ENCODE measurements at places on chromosomes 3 and 15. TPM values are rescaled to one million over a fixed set of nuclear protein-coding genes. Genes with fewer than 3 reads are reported as not detected.

DNA sequence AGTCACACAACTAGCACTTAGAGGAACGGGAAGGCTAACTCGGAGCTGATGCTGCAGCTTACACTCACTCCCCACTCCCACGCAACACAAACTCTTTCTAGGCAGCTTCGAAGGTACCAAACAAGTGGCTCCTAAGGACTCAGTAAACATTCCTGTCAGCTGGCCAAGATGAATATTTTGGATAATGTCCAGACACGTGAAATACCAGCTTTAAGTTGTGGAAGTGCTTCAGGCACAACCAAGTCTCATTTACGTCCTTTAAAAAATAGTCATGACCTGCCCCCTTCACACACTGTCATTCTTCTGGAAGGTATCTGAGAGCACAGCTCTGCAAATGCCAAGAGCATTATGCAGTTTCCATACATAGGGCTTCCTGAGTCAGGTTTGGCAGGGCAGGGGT is 1005.9 kb upstream of the CFAP20DC start:
- DNase-seq, result peak; percentile 27

GRCh38 chr3:53503195-53503594 is 8.8 kb downstream of the CACNA1D start:
- DNase-seq, result no peak

DNA sequence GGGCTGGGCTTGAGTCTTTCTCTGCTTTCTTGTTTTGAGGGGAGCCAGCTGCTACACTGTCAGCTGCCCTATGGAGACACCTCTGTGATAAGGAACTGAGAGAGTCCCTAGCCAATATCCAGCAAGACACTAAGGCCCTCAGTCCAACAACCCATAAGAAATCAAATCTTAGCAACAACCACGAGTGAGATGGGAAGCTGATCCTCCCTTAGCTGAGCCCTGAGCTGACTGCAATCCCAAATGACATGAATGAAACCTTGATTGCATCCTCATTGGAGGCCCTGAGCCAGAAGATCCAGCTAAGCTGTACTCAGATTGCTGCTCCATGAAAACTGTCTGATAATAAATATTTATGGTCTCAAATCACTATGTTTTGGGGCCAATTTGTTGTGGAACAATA is 302.1 kb upstream of the MME start:
- no peak for DNase-seq

- DNase-seq, result no peak
Measured at GRCh38 chr3:48555231-48555948, 1.2 kb downstream of the PFKFB4 start.

- DNase-seq, result peak; percentile 55
Measured at GRCh38 chr3:118842147-118842863, 192.3 kb downstream of the IGSF11 start.

DNA sequence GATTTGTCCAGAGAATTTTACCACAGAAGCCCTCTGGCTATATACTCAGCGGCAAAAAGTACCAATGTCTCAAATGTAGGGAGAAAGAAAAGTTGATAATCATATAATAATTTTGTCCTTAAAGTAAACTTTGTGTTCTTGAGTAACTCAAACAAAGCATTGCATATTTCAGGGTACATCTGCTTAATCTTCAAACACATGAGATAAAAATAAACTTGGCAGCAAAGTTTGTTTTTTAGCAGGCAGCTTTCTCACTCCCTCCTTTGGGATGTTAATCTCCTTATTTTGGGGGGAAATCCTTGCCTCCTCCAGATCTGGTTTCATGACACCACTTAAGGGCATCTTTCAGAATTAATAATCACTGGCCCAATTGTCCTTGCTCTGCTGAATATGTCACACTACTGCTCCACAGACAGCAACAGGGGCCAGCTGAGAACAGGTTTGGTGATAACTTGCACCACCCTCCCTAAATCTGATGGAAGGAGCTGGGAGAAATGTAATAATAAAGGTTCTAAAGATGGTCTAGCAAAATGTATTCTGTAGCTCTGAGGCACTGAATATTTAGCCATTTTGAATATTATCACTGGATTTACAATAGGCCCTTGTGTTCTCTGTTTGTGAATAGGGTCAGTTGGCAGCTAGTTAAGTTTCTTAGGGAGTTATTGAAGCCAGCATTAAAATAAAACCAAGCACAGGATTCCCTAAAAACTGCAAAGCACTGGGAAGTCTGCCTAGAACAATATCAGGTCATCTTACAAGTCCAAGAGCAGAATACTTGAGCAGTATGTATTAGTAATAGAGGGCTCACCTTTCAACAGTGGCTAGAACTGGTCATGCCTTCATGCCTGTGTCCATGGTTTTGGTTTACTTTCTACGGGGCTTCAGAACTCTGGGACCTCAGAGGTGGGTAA is 79.2 kb downstream of the EFL1 start:
- peak; percentile 35 for DNase-seq

The HDC gene
- total RNA-seq, result not detected

The CCPG1 gene
- total RNA-seq, result 7.8 TPM

DNA sequence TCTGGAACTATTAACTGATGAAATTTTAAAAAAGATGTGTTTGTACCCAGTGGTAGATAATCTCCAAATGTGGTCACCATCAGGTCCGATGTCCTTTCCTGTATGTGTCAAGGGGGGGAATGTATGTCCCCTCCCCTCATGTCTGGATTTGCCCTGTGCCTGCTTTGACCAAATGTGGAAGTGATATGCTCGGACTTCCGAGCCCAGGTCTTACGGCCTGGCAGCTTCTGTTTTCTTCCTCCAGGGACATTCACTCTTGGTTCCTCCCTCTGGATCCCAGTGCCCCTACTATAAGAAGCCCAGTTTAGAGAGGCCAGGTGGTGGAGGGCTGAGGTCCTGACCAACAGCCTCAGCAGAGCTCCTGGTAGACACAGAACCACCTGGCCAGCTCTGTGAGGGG is 75.5 kb downstream of the CCR1 start:
- DNase-seq, result no peak

The SLC33A1 gene
- total RNA-seq, result 32.9 TPM

The GNL3 gene
- total RNA-seq, result 219 TPM

DNA sequence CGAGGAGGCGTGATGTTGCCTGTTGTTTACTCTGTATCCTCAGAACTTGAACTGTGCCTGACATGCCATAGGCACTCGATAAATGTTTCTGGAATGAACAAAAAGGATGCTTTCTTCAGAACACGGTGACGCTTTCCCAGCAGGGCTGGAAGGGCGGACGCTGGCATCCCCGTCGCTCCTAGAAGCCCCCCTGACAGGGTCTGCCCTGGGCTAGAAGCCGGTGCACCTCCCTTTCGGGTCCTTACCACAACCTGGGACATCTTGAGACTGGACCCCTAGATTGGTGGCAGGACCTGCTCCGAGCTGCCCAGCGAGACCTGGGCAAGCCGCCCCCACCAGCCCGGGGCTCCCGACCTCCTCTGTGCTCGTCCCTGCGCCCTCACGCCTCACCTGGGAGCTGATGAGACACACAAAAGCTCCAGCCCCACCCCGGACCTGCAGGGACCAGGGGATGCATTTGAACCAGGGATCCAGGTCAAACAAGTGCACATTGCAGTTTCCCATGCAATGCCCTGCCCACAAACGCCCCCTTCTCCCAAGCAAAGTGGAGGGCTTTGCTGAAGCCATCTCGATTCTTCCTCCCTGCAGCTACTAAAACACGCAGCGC is 131.2 kb upstream of the MEF2A start:
- DNase-seq, result no peak

The LRRC31 gene
- total RNA-seq, result 0.04 TPM
